ENCODE measurements at places on chromosomes 4 and X.

DNA sequence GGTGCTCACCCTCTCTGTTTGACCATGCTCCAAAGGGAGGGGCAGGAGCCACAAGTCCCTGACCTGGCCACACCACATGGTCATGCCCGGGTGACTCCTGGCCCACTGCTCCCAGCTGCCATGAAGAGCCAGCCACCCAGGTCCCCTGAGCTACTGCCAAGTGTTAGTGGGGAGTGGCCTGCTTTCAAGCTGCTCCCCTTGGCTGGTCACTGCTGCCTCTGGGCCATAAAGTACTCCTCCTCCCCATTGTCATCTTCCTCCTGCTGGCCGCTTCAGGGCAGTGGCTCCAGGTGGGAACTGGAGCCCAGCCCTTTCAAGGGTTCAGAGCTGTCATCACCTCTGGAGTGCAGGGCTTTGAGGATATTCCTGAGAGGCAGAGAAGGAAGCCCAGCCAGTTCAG is 27.3 kb upstream of the RBBP7 start:
- DNase-seq = no peak

GRCh38 chrX:118679290-118679689 is 48.1 kb upstream of the IL13RA1 start:
- no peak for DNase-seq

DNA sequence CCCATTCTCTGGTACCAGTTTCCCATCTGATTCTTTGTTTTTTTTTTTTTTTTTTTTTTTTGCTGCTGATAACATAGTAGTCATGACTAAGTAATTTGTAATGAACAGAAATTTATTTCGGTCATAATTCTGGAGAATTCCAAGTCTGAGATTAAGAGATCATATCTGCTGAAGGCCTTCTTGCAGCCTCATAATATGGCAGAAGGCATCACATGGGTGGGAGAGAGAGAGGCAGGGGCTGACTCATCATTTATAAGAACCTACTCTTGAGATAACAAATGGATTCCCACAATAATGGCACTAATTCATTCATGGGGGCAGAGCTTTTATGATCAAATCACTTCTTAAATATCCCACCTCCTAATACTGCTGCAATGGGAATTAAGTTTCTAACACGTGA is 1034.3 kb downstream of the STIM2 start:
- DNase-seq = no peak

DNA sequence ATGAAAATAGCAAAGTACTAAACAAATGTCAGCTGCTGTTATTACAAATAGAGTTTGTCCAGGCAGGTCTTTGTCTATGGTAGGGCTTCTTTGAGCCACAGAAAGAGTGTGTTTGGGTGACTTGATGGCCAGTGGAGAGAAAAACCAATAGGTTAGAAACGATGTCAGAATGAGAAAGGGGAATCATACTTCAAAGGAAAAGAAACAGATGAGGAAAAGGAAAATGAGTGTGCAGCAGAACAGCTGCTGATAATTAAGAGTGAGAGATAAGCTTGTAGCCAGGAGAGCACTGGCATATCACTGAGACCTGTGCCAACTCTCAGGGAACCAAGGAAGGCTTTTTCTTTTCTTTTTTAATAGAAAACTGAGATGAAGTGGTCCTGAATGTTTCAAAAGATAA is 257.2 kb downstream of the ARHGAP24 start:
- DNase-seq = no peak

- DNase-seq = no peak
Observed at GRCh38 chr4:123806056-123806455, 409.5 kb downstream of the SPRY1 start.

DNA sequence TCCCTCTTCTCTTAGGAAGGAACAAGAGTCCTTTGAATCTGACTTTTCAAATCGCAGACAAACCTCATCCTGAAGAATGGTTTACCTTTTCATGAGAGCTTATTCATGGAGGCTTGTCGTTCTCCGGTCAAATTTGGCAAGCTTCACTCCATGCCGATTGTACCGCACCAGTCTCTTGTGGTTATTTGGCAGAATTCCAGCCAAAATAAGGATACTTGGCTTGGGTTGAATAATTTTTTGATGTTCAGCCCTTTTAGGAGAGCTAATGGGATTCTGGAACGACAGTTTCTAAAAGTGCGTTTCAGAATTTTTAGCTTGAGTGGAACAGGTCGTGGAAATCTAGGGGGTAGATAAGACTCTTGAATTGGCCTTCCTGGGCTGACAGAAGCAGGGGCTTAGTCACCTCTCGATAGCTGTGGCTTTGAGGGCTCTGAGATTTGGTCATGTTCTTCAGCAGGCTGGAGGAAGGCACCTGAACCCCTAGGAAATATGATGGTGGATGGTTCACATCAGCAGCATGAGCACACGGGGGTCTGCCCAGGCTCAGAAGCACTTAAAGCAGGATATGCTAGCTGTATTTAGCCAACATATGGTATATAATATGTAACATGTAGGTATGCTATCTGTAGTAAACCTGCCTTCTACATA is 1.5 kb downstream of the KLHL2 start:
- DNase-seq = peak; percentile 33

- DNase-seq = no peak
Observed at GRCh38 chr4:173493041-173493440, 37.0 kb downstream of the HAND2 start.

DNA sequence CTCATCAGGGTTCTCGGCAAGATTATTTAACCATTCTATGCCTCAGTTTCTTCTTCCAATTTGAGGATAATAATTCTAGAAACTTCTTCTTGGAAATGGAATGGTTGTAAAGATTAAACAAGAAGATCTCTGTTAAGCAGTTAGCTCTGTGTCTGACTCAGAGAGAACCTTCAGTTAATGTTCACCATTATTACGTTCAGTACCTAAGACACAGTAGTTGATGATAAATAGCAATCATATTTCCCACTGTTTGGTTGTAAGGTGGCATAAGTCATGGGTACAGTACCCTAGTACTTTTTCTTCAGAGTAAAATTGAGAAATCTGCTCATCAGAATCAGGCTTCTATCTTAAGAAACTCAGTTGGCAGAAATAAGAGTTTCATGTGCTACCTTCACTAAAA is 366.5 kb upstream of the BOD1L1 start:
- no peak for DNase-seq

- DNase-seq = no peak
Observed at GRCh38 chrX:18692541-18692940, 14.9 kb upstream of the PPEF1 start.

DNA sequence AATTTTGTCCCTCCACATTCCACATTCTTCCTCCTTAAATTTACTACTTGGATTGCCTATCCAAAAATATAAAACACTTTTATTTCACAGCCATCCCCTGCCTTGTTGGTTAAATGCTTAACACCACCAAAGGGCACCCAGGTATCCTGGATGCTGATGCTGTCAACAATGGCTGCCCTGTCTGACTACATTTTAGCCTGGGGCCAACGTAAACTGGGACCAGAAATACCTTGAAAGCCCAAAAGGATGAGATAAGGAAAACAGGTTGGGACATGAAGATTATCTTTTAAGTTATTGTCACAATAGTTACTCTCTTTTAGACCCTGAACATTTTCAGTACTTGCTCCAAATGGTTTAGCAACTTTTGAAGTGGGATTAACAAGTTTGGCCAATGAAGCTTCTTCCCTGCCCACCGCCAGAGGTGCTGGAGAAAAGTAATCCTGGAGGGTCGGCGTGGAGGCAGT is 775 bp upstream of the YIPF6 start:
- DNase-seq = no peak

GRCh38 chrX:119398974-119399771 is at the start of gene SLC25A43:
SLC25A43 (plus strand) TSS chrX:119399336; CDS start chrX:119399404, 68 bp downstream.
- peak; percentile 5 for DNase-seq

- DNase-seq = no peak
Observed at GRCh38 chr4:25347473-25347872, 29.6 kb upstream of the ANAPC4 start.

DNA sequence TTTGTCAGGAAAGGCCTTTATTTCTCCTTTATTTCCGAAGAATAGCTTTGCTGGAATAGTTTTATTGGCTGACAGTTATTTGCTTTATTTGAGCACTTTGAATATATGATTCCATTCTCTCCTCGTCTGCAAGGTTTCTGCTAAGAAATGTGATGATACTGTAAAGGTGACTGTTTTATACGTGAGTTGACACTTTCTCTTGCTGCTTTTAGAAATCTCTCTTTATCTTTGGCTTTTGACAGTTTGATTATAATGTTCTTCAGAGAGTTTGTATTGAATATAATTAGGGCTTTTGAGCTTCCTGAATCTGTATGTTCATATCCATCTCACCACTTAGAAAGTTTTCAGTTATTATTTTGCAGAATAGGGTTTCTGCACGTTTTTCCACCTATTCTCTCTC is 1003.7 kb upstream of the SLIT2 start:
- DNase-seq = no peak

- DNase-seq = no peak
Observed at GRCh38 chr4:119872371-119873016, 194.2 kb downstream of the MAD2L1 start.

DNA sequence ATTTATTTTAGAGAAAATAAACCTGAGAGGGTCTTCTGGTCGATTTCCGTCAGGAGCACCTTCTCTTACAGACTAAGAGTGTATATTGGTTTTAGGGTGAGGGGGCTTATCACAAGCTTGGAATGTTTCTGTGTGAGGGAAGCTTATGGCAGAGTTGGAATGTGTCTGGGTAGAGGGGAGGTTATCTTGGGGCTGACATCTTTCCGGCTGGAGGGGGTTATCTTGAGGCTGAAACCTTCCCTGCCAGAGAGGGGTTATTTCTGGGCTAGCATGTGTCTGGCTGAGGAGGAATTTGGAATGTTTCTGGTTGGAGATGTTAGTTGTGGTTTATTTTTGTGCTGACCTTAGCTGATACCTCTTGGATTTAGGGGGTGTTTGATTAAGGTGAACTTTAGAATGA is 1312.1 kb downstream of the ADGRL3 start:
- DNase-seq = no peak

DNA sequence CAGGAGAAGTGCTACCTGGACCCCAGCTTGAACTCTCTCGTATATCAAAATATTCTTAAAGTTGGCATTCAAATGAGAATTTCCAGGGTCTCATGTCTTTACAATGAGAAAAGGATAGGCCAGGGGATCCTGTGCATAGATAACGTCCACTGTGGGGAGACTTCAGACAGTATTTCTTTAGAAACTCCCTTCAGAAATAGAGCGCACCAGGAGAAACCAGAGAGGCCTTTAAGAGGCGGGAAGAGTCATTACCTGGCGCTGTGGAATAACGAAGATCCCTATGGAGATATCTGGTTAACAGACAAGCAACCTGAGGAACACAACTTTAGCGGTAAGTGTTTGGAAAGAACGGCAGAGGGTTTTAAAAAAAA is 600 bp downstream of the RADX start:
- DNase-seq = no peak

DNA sequence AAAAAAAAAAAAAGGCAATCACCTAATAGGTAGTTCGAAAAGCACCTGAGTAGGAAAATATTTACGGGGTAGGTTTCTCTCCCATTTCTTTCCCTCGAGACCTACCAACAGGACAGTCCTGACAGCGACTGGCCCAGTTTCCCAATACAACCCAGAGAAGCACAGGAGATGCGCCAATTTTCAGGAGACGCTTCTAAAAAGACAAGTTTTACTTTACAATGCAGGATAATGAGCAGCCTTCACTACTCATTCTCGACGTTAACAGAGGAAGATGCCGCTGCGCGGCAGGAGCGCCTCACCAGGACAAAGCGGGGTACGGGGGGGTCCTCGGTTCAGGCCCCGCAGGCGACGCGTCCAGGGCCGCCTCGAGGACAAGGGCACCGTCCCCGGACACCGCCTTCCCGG is 708 bp downstream of the BCLAF3 start:
- DNase-seq = peak; percentile 12

DNA sequence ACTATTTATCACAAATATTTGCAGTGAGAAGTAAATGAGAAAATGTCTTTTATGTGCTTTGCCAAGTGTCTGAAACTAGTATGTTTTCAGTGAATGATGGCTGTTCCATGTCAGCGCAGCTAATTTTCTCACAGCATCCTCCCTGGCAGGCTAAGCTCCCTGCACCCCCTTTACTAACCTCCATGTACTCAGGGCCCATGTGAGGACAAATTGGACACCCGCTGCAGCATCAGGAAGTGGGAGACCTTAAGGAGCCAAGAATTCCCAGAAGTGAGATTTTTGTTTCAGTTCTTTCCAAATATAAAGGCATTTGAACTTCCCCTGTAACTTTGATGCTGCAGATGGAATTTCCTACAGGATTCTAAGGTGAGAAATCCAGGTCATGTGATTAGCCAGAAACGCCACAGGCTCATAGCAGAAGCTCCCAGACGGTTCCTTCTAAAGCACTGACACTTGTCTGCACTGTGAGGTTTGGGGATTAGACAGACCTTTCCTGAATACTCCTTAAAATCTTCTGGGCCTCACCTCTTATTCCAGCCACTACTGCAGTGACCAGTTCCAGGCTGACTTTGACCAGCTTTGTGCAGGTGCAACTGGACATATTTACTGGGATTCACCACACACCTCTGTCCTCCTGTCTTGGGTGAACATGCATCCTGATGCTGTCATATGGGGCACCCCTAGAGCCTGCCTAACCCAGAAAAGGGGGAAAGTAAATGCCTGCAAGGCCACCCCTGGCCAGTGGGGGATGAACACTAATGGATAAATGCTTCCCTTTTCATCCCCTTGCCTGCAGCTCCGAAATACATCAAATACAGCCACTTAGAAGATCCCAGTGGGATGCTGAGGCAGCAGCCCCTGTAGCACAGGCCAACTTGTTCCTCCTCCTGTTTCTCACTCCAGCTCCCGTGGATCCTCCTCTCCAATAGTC is 45.9 kb downstream of the LGI2 start:
- DNase-seq = no peak

DNA sequence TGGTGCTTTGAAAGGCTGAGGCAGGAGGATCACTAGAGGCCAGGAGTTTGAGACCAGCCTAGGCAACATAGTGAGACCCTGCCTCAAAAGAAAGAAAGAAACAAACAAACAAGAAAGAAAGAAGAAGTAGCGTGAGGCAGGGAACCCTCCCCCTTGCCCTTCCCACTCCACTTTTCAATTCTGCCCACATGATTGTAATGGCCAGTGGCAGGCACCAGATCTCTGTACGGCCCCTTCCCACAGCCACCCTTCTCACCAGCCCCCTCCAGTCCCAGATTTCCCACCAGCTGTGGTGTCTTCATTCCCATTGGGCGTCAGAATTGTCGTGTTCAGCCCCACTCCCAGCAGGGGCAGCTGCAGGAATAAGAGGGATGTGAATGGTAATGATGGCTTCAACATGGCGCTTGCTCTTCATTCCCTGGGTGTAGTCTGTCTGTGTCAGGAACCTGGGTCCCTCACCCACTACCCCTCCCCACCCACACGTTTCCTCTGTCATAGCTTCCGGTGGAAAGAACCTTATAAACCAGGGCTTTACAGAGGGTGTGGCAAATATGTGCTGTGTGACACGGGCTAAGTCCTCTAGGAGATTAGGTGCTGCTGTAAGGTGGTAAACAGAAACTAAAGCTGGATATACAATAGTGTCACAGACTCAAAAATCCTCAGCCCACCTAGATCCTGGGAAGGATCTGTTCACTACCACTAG is at the start of gene IL2RG:
Gene IL2RG, minus strand, starts transcription at position 437 of the 703 bp plus-strand sequence. Its CDS starts 38 bp downstream, at position 399.
- peak; percentile 92 for DNase-seq
